AG04449 (cell line): ENCODE measurements at places on chromosomes 5 and 9.

DNA sequence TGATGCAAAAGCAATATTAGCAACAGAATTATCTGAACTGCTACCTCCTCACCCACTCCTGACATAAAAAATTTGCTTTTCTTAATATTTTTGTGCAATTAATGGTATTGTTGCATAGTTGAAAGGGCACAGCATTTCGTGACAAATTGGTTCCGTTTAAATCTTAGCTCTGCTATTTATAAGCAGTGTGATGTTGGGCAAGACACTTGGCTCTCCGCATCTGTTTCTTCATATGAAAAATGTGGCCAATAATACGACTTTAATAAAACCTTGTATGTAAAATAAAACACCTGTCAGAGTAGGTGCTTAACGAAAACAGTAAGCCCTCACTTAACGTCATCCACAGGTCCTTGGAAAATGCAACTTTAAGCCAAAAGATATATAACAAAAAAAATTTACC lies 4.2 kb downstream of the TMEM167A start:
- DNase-seq = no peak

GRCh38 chr9:87428659-87429058 lies 69.0 kb upstream of the DAPK1 start:
- DNase-seq = no peak

GRCh38 chr9:37412431-37413151 lies 9.9 kb upstream of the GRHPR start:
- DNase-seq = peak; percentile 29

- DNase-seq = no peak
These were observed 100.0 kb upstream of the IL6ST start for GRCh38 chr5:56094579-56095361.

DNA sequence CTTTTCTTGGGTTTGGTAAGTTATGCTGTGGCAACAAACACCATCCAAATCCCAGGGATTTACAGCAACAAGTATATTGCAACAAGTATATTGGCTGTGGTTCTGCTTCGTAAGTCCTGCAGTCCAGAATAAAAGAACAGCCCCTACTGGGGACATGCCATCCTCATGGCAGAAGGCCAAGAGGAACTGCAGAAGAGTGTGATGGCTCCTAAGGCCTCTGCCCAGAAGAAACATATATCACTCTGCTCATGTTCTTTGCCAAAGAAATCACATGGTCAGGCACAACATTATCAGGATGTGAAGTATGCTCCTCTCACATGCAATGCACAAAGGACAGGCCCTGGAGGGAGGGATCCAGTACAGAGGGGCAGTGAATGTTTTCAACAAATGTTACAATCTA lies 159.6 kb upstream of the TAS2R1 start:
- DNase-seq = no peak

- no peak for DNase-seq
These were observed 40.9 kb upstream of the IDNK start for GRCh38 chr9:83582029-83582428.

- no peak for DNase-seq
These were observed 22.4 kb downstream of the FNBP1 start for GRCh38 chr9:130020618-130021017.

DNA sequence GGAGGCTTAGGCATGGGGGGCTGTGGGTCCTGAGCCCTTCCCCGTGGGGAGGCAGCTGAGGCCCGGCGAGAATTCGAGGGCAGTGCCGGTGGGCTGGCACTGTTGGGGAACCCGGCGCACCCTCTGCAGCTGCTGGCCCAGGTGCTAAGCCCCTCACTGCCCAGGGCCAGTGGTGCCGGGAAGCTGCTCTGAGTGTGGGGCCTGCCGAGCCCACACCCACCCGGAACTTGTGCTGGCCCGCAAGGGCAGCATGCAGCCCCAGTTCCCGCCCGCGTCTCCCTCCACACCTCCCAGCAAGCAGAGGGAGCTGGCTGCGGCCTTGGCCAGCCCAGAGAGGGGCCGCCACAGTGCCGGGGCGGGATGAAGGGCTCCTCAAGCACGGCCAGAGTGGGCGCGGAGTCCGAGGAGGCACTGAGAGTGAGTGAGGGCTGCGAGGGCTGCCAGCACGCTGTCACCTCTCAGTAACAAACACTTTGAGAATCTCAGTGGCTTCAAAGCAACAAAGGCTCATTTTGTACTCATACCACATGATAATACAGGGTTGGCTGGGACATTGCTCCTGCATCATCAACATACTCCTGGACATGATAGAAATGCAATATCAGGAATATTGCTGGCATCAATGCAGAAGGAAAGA lies 265.7 kb upstream of the ANKRD55 start:
- DNase-seq = no peak

DNA sequence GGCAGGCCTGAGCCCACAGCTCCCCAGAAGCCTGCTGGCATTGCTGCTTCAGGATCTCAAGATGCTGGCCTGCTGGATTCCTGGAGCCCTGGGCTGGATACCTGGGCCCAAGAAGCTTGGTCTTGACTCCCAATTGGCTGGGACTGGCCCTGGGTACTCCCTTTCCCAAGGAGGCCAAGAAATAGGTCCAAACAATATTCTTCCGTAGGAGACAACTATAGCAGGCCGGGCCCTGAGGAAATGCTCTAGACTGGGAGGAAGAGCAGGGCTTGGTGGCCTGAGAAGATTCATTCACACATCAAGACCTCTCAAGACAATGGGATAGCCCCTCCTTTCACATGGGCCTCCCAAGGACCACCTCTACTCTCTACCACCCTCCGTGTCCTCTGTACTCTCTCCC lies 7.9 kb downstream of the CSF2 start:
- no peak for DNase-seq

GRCh38 chr5:109453251-109453650 lies 43.5 kb upstream of the PJA2 start:
- DNase-seq = no peak

DNA sequence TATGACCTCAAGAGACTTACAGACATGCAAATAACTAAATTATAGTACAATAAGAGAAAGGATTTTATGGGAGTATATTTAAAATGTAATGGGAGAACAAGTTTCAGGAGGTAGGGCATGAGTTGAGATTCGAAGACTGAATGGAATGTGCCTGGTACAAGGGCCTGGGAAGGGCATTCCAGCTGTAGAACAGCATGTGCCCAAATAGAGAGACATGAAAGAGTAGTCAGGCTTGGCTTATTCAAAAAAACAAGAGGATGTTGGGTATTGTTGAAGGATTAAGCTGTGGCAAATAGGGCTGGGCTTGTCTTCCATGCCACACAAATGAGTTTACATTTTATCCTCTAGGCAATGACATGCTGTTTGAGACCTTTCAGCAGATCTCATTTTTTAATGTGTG lies 86.9 kb downstream of the FOCAD start:
- DNase-seq = no peak
